ENCODE measurements at places on chromosomes 7 and 10.

DNA sequence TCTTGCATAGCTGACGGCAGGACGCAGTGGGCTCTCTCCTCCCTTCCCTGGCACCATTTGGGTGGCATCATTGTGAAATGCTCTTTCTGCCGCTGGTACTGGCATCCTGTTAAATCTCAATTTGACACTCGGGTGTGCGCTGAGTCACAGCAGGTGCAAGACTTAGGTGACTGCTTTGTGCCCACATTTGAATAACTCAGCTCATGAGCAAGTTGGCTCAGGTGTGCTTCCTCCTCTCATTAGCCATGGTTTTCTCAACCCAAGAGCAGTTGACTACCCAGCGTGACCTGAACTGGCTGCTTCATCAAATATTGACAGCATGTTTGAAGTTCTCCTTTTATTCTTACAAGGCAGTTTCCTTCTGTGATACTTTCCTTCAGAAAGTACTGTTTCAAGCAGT is 24.6 kb upstream of the NFE2L3 start:
- no peak for DNase-seq

DNA sequence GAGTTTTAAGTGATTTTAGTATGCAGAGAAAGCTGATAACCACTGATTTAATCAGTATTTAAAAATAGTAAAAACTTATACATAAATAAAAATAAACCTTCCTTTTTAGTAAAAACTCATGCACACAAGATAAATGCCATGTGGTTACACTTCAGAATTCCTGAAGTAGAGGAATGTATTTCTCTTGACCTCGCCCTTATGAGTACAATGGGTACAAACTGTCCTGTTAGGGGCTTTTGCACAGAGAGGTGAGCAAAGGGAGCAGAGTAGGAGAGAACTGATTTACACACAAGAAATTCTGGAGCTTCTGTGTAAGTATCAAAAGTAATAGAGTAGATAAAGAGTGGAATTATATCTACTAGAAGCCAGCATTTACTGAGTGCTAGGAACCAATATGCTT is 279.6 kb downstream of the PPP1R3A start:
- DNase-seq: no peak

DNA sequence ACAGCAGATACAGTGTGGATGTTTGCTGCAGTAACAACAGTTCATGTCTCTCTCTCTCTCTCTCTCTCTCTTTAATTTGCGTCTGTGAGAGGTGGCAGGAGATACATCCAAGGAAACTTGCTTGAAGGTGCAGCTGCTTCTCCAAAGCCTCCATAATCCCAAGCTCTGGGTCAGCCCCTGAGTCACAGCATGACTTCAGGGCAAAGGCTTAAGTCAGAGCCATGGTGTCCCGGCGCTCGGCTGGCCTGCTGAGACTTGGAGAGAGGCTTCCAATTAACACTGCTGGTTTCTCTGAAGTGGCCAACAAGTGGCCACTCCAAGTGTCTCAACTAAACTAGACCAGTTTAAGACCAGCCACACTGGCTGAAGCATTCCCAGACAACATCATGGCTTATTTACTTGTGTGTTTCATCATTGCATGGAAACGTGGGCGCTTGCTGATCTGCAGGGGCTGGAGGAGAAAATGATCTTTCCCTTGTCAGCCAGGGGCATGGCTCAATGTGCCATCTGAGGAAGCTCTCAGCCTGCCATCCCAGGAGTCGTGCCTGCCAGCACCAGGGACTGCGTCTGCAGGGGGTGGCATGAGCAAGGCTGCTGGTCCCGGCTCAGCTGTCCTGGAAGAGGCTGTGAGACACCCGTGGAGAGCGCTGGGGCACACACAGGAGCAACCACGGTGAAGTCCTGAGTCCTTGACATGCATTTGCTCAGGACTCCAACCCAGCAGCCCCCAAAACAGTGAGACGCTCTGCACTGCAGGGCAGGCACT is 254.2 kb downstream of the COBL start:
- DNase-seq: no peak

DNA sequence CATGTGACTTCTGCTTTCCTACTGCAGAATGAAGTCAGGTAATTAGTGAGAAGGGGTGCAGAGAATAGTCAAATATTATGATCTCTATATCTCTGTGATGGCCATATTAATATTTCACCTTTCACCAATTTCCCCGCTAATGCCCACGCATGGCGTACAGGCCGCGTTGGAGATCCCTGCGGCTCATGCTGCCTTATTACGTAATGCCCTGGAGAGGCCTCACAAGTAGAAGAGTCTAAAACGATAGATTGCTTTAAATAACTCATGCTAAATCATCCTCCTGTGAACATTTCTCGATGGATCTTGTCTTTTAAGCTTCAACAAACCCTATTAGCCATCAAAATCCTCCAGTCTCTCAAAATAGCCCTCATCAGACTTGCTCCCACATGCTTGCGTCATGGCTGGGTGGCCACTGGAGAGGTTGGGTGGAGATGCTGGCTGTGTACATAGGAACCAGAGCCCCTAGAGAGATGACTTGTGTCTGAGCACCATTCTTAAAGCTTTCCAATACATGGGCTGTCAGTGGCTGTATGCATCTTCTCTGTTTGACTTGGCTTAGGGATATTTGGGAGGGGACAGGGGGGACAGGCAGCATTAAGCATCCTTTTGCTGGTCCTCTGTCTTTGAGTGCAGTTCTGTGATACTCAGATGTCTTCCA is 79.5 kb upstream of the INSYN2A start:
- DNase-seq: no peak

GRCh38 chr10:31921031-31921430 is 7.6 kb downstream of the ARHGAP12 start:
- DNase-seq: no peak

DNA sequence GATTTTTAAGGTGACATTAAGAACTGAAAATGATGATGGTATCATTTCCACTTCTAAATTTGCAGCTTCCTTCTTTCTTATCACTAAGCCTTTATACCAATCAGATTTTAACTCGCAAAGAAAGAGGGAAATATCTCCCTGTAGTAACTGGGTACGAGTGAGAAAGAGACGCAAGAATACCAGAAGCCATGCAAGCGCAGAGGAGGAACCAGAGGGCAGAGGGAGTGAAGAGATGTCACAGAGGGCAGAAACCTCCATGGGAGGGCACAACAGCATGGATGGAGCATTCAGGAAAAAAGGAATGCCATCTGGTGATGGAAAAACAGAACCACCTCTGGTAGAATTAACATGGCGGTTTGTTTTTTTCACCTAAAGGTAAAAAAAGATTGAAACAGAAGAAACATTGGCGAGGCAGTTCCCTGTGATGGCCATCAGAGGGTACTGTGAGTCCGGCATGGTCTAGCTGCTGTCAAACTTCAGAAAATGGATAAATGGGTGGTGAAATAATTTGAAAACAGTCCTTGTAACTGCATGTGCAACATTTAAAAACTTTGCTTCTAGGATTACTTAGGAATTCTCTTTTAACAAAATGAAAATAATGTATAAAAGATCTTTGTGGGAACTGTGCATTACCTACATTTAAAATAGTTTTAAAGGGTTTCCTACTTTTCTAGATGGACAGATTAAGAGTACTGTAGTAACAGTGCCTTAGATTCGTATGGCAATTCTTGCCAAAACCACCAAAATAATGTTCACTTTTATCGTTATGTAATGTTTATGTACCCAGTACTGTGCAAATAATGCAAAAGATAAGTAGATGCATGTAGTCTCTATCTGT is 91.8 kb downstream of the ARHGAP12 start:
- no peak for DNase-seq

Measured in HS-27A (cell line).